Sciatic nerve (tissue), 2 donors: ENCODE measurements at places on chromosomes 4 and X.
A peak's percentile ranks its signal among the peaks of the same experiment; 100 is the strongest.

GRCh38 chr4:81211956-81212355, 3.1 kb downstream of the PRKG2 start:
- DNase-seq: no peak

DNA sequence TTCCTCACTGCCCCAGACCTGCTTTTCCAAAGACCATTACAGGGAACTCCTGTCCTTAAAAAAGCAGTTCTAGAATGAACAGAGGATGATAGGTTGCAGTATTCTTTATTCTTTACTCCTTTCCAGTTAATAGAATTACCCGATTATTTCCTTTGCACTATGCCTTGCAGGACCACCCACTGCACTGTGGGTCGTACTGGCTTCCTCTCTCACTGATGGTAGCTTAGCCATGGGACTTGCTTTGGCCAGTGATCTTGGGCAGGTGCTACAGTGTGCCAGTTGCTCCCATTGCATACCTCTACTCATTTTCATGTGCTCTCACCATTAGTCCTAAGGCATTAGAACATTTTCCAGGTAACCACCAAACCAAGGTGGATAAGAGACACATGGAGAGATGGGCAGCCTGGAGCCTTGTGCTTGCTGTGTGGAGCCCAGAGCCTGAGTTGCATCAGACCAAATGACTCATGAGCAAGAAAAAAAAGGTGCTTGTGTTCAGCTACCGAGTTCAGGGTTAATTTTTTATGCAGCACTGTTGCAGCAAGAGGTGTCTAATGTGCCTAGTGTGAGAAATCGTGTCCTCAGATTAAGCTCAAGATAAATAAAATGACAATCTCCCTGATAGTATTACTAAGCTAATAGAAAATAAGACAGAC, 7.6 kb upstream of the UNC5C start:
- DNase-seq: no peak

DNA sequence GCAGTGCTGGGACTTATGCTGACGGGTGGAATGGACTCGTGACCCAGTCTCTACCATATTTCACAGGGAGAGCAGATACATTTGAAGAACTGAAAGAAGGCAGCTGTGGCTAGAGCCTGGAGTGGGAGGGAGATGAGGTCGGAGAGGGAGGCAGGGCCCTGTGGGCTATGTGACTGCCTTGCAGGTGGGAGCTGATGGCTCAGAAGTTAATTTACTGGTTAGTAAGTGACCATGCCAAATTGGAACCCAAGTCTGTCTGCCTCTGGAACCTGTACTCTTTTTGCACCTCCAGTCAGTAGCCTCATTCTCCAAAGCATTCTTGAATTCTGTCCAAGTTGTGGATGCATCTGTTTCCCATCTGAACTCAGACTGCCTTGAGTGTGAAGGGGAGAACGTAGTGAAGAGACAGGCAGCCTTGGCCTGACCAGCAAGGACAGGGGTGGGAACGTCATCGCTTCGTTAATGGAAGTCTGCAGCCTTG, 92.3 kb downstream of the REPS2 start:
- DNase-seq: no peak

GRCh38 chr4:89541998-89542397, 234.4 kb upstream of the GPRIN3 start:
- DNase-seq: no peak

DNA sequence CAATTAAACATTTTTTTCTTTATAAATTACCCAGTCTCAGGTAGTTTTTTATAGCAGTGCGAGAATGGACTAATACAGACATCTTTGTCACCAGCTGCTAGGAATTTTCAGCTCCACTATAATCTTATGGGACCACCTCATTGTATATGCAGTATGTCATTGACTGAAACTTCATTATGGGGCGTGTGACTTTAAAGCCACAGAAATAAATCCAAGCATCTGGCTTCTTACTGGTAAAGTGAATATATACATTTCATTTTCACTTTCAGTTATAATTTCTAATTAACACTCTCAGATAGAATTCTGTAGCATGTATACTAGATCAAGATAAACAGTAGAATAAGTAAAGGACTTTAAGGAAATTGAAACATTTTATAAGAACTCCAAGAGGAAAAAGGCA, 21.9 kb downstream of the IL15 start:
- no peak for DNase-seq

GRCh38 chr4:182448281-182449151, 205.3 kb downstream of the TENM3 start:
- DNase-seq: peak; percentile 90

GRCh38 chrX:100680756-100681155, 36.8 kb downstream of the SRPX2 start:
- no peak for DNase-seq

DNA sequence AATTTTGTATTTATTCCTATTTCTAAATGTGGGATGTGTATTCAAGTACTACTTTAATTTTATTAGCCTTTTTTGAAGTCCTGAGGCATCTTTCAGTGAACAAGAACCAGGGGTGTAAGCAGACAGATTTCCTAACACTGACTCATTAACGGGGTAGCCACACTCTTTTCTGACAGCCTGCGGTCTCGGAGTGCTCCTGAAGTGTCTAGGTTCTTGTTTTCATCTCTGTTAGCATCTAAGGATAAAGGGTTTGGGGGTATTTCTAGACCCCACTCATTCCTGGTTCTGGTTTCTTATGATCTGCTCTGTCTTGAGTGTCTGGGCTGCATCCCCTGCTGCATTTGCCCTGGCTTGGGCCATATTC, 71.9 kb downstream of the GC start:
- no peak for DNase-seq

GRCh38 chr4:2860391-2861348, 17.0 kb downstream of the ADD1 start:
- DNase-seq: no peak

DNA sequence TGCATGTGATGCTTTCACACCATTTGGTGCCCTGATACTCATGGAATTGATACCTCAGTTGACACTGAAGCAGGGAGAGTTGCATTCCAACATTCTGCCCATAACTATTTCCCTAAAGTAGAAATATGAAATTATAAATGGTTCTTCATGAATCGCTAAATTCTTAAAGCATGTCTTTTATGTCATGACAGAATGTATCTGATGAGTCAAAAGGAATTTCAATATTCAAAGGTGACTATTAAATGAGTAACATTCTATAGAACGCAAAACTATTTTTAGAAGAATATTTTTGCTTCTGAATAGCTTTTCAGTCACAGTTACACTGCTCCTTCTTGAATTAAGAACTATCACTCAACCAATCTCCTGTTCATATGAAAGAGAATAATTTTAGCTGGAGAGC, 152.8 kb downstream of the ADGRA3 start:
- no peak for DNase-seq
